ENCODE measurements at places on chromosomes 16 and 17. TPM values are rescaled to one million over a fixed set of nuclear protein-coding genes. Genes with fewer than 3 reads are reported as not detected.

The BCAR1 gene
- 100 TPM for total RNA-seq

The TP53TG3C gene
- not detected for total RNA-seq

The ARL17B gene
- 2.1 TPM for total RNA-seq

The ABCC3 gene
- total RNA-seq: 4.6 TPM

The NME2 gene
- 722 TPM for total RNA-seq

The LDHD gene
- total RNA-seq: 1.4 TPM

The NOD2 gene
- total RNA-seq: 0.56 TPM

The FOXN1 gene
- total RNA-seq: not detected

The CCL4 gene
- total RNA-seq: not detected

The TOP2A gene
- total RNA-seq: 33.9 TPM

The C1QTNF8 gene
- total RNA-seq: not detected

The KRTAP2-1 gene
- total RNA-seq: not detected

The ADAM11 gene
- 0.19 TPM for total RNA-seq

The GAST gene
- not detected for total RNA-seq

The SLC52A1 gene
- total RNA-seq: under 0.01 TPM

The HBZ gene
- total RNA-seq: not detected

The KIAA0753 gene
- 13.5 TPM for total RNA-seq

The SLC9A5 gene
- total RNA-seq: 0.81 TPM

The CLDN7 gene
- total RNA-seq: 15.9 TPM

The HID1 gene
- total RNA-seq: 11.5 TPM

The EVPLL gene
- not detected for total RNA-seq

The XAF1 gene
- 16.7 TPM for total RNA-seq

The CTRB2 gene
- total RNA-seq: not detected

The YPEL2 gene
- 44.5 TPM for total RNA-seq

The NME4 gene
- total RNA-seq: 73.7 TPM

The CYB5B gene
- total RNA-seq: 69.8 TPM

The CDH5 gene
- 589 TPM for total RNA-seq

The CRHR1 gene
- total RNA-seq: not detected

The CBX2 gene
- 7.5 TPM for total RNA-seq

The CACNG5 gene
- total RNA-seq: not detected

The ALOX12 gene
- total RNA-seq: not detected

The TBC1D3K gene
- not detected for total RNA-seq

The VASN gene
- 4.0 TPM for total RNA-seq

The DHODH gene
- 3.7 TPM for total RNA-seq

The P2RX5 gene
- 0.18 TPM for total RNA-seq

The ACSM5 gene
- not detected for total RNA-seq

The CACNA1G gene
- total RNA-seq: not detected

The DOC2B gene
- total RNA-seq: 1.3 TPM

The AKTIP gene
- total RNA-seq: 20.9 TPM

The C1QTNF1 gene
- total RNA-seq: 2.6 TPM

The KRT9 gene
- not detected for total RNA-seq

The MEOX1 gene
- total RNA-seq: not detected

The RAMP2 gene
- total RNA-seq: 2.7 TPM

The CTF1 gene
- 0.09 TPM for total RNA-seq

The KRT14 gene
- not detected for total RNA-seq

The ASPA gene
- total RNA-seq: not detected

The TOX3 gene
- total RNA-seq: not detected
